ENCODE measurements at places on chromosomes 4 and X.

- no peak for DNase-seq
Measured at GRCh38 chr4:130747842-130748241, 1651.9 kb downstream of the C4orf33 start.

DNA sequence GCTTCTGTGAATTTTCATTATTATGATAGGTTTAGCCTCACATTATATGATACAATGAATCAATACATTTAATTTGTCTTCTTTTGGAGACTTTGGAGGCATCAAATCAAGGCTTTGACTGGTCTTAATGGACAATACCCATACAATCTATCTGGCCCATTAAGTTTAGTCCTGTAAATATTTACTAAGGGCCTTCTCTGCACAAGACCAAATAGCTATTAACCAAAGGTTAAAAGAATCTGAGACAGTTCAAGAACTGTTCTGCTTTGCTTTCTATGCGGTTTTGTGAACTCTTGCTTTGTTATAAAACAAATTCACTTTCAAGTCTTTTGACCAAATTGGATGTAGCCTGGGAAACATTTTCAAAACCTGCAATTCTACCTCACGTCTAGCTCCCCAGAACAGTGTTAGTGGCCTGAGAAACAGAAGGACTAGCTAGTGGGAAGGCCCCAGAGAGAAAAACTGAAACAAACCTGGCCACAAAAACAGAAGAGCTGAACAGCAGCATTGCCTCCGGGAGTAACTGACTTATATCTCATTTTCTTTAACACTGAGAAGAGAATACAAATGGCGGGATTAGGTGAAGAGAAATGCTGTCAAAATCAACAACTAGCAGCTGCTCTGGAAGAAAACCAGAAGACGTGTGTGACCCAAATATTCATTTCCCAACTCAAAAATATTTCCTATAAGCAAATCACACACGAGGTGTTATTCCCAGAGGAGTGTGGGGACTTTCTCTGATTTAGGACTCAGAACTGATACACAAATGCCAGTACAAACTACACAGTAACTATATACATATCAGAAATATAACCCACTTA is 548 bp downstream of the TLR1 start:
- DNase-seq = peak; percentile 55

DNA sequence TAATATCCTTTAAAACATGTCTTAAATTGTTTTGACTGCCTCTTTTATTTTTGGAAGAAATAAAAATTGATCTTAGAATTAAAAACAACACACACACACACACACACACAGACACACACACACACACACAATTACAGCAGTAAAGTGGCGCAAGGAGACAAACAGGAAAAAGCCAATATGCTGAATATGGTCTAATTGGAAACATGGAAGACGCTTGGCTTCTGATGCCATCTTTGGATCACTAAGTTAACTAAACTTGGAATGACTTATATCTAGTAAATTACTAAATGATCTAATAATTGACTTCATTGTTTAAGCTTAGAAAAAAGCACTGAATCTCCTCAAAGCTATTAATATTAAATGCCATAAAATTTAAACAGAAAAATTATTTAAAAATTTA is 1093.4 kb downstream of the ADGRL3 start:
- no peak for DNase-seq

- no peak for DNase-seq
Measured at GRCh38 chr4:38516190-38516589, 147.8 kb upstream of the KLF3 start.

DNA sequence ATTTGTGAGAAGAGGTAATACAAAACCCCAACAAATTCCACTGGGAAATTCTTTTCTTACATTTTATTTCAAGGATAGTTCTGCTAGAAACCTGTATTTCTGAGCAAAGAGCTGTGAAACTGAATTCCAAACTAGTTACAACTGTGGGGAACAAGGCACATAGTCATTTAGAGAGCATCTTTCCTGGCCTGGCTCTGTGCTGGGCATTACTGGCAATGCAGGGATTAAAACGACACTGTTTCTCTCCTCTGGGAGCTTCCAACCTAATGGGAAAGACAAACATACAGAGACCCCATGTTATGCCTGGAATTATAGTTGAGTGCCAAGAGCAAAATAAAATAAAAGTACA is 36.5 kb downstream of the SUPT20HL1 start:
- DNase-seq = no peak

DNA sequence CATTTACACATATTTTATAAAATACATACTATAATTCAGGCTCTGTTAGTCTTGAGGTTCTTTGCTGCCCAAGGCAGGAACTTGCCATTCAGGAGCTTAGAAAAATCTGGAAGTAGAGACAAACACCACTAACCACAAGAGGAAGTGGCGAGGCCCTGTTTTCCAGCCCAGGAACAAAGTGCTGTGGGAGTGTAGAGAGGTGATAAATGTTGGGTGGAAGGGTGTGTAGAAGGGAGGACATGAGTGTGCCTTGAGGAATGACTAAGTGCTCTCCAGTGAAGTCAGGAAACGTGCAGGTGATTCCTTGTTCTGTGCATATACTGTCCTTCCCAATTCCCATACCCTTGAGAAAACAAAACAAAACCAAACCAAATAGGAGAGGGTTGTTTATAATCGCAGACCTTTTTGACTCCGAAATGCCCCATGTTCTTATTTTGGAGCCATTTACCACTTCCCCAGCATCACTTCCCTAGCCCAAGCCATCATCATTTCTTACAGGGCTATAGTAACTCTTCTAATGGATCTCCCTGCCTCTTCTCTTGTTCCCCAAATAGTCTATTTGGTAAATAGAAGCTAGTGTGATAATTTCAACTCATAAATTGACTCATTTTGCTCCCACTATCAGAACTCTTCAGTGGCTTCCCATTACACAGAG is 83.2 kb downstream of the GPAT3 start:
- DNase-seq = no peak

GRCh38 chr4:147773261-147774184 is 41.6 kb downstream of the ARHGAP10 start:
- DNase-seq = no peak

DNA sequence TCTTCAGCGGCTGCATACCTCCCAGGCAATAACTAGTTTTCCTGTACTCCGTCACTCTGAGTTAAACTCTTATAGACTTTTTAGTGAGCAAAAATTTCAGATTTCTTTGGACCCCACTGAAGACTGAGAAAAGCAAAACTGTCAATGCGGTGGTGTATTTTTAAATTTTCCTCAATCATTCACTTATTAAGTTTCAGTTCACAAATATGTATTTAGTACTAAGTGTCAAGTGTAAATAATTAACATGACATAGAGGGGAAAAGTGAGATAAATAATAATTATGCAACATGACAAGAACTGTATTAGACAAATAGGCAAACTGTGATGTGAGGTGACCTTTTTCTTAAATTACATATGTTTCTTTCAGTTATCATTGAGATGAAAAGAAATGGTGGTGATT is 124.4 kb downstream of the NAF1 start:
- DNase-seq = no peak

GRCh38 chr4:140374130-140374477 is 658 bp downstream of the SCOC start:
- DNase-seq = no peak

DNA sequence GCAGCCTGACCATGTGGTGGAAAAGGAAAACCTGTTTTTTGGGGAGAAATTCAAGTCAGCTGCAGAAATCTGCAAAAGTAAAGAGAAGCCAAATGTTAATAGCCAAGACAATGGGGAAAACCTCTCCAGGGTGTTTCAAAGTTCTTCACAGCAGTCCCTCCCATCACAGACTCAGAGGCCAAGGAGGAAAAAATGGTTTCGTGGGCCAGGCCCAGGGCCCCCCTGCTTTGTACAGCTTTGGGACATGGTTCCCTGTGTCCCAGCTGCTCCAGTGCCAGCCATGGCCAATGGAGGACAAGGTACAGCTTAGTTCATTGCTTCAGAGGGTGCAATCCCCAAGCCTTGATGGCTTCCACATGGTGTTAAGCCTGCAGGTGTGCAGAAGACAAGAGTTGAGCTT is 15.2 kb upstream of the YTHDC1 start:
- DNase-seq = no peak

- no peak for DNase-seq
Measured at GRCh38 chrX:3940000-3940610, 226.7 kb upstream of the PRKX start.

DNA sequence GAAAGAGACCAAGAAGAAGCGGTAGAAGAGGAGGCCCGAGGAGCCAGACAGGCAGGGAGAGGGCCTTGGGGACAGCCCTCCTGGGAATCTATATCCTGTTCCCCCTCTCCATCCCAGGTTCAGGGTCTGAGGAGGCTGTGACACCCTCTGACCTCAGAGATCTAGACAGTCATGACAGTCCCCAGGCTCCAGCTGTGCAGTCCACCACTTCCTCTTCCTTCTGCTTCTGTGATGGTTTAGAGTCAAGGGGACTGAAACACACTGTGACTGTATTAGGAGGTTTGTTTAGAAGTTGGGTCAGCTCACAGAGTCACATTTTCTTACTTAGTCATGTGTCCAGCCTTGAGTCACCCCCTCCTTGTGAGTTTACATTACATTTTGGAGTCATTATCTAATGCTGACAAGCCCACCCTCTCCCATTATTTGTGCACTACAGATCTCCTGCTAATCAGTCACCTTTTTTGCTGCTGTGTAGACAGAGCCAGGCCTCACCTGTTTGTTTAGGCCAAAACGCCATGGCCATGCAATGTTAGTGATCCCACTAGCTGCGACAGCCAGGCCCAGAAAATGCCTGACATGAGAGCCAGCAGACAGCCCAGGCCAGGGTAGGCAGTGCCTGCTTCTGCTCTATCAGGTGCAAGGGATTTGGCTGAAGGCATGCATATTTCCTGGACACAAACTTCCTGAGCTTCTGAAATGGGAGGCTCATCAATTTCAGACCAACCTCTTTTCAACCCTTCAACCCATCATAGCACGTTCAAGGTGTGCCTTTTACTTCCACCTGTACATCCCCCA is 26.0 kb downstream of the MANBA start:
- DNase-seq = peak; percentile 31

GRCh38 chrX:19040373-19040772 is 56.5 kb upstream of the PHKA2 start:
- no peak for DNase-seq

GRCh38 chr4:67725981-67726380 is 25.0 kb upstream of the UBA6 start:
- DNase-seq = no peak

DNA sequence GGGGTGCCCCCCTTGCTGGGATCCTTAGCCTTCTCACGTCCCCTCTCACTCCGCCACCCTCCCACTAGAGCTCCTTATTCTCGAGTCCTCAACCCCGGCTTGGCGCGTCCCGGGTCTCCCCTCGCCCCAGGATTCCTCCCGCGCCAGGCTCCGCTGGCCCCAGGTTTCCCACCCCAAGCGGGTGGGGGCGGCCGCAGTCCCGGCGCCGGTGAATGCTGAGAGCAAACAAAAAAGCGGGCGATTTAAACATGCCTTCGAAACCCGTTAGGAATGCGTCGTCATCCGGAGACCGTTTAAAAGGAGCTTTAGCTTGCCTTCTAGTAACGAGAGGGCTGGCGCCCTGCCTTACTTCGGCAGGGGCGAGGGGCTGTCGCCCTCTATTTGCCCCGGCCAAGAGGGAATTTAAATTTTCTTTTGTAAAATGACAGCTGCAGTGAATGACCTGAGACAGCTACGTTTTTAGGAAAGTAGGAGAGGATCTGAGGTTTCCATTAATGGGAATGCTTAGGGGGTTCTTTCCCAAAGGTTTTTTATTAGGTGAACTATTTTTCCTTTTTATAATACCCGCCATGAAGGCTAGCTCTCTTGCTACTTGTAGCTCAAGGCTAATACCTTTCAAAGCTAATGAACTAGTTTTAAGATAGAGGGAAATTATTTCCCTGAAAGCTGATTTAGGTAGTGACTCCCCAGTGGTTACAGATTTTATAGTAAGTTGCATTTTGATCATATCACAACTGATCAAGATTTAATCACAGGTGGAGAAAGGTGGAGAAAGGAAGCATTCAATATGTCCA is 3.1 kb downstream of the JADE1 start:
- DNase-seq = peak; percentile 70

DNA sequence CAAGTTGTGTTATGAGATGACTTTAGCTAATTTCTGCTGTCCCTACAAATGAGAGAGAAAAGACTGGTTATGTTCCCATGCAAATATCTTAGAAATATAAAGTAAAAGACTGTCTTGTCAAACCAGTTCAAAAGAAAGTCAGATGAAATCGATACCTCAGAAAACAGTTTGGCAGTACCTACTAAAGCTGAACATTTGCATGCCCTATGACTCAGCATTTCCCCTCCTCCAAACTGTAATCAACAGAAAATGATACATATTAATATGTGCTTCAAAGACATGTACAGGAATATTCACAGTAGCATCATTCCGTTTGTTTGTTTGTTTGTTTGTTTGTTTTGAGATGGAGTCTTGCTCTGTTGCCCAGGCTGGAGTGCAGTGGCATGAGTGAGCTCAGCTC is 90.3 kb downstream of the ARX start:
- DNase-seq = no peak

DNA sequence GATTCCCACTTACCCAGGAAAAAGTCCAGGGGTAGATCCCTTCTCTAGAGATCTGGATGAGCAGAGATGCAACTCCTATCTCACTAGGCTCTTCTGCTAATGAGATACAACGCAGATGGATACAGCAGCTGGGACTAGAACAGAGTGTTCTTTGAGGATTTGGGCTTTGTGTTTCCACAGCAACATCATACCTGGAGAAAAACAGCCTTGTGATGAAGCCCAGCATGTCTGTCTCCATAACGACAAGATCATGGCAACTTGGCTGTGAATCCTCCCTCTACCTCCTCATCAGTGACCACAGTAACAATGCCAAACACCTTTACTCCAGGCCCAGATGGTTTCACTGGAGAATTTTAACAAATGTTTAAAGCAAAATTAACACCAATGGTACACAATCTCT is 80.1 kb downstream of the RCHY1 start:
- DNase-seq = no peak

DNA sequence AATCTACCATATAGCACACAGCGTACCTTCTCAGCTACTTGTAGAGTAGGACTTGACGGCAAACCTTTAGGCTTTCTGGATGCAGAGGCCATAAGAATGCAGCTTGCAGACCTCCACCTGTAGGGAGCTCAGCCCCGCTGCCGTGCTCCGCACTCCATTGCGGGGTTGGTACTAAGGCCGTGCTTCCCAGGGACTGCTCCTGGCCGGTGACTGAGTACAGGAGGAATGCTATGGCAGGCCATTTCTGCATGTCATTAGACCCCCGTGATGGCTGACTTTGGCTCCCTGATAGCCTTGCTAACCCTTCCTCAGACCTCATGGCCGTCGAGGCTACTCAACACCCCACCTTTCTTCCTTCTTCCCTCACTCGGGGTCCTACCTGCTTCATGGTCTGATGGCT is 26.4 kb downstream of the TIGD2 start:
- no peak for DNase-seq

- no peak for DNase-seq
Measured at GRCh38 chr4:118557298-118557851, 127.8 kb upstream of the METTL14 start.

DNA sequence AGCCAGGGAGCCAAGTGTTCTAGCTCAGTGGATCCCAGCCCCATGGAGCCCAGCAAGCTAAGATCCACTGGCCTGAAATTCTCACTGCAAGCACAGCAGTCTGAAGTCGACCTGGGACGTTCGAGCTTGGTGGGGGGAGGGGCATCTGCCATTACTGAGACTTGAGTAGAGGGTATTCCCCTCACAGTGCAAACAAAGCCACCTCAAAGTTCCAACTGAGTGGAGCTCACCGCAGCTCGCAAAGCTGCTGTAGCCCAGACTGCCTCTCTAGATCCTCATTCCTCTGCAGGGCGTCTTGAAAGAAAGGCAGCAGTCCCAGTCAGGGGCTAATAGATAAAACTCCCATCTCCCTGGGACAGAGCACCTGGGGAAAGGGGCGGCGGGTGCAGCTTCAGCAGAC is 226.3 kb downstream of the ZIC3 start:
- DNase-seq = no peak
